ENCODE measurements at places on chromosomes 2 and 18.

- DNase-seq = no peak
Observed at GRCh38 chr2:26609839-26610277, 31.3 kb downstream of the CIB4 start.

GRCh38 chr18:60485201-60485600 lies 112.6 kb upstream of the MC4R start:
- DNase-seq = no peak

DNA sequence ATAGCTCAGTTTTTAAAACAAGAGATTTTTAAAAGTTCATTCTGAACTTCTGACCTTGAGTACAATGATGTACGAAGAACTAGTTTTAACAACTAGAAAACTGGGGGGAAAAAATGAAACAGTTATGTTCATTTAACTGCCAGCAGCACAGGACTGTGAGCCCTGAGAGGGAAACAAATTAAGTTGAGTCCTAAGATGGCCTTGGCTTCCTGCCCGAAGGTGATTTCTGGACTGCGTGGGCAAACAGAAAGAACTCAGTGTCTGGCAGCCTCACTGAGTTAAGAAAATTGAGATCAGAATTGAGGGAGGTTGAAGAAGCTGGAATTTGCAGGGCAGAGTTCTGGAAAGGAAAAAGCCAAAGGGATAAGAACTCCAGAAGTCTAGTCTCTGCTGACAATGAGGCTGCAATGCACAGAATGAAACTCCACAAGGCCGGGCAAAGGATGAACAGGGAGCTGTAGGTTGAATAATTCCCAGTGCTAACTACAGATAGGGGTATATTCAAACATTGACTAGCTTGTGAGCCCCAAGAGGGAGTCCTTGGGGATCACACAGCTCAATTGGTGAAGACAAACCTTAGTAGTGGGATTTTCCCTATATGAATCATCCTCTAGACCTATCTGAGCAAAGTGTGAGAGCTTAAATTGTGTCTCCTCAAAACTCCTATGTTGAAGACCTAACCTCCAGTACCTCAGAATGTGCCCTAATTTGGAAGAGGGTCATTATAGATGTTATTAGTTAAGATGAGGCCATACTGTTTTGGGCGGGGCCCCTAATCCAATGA lies 13.1 kb upstream of the CRACDL start:
- DNase-seq = no peak

GRCh38 chr2:196219671-196220070 lies 48.3 kb upstream of the STK17B start:
- no peak for DNase-seq

GRCh38 chr2:140355511-140356090 lies 1575.4 kb upstream of the NXPH2 start:
- DNase-seq = no peak

GRCh38 chr2:216671081-216671411 lies 24.3 kb downstream of the IGFBP5 start:
- no peak for DNase-seq

DNA sequence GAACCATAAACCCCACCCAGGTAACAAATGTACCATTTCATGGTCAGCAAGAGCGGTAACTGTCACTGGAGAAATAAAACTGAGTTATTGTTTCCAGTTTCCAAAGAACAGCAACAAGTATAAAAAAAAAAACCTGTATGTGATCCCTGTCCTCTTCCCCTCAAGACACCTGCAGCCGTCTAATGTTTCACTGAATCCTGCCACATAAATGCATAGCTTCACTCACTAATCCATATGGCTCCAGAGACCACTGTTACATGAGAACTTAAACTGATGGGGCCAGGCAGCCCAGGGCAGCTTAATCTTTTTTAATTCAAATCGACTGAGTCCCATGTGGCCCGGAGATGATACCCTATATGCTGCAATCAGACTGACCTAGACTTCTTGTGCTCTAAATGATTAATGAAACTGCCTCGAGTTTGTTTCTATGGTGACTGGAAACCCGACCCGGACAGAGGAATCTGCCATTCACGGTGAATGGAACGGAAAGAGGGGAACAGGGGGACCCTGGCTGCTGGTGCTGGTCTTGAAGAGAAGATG lies 60.9 kb upstream of the SIX2 start:
- DNase-seq = peak; percentile 12

- DNase-seq = no peak
Observed at GRCh38 chr2:182078988-182079602, 93.4 kb downstream of the PPP1R1C start.

DNA sequence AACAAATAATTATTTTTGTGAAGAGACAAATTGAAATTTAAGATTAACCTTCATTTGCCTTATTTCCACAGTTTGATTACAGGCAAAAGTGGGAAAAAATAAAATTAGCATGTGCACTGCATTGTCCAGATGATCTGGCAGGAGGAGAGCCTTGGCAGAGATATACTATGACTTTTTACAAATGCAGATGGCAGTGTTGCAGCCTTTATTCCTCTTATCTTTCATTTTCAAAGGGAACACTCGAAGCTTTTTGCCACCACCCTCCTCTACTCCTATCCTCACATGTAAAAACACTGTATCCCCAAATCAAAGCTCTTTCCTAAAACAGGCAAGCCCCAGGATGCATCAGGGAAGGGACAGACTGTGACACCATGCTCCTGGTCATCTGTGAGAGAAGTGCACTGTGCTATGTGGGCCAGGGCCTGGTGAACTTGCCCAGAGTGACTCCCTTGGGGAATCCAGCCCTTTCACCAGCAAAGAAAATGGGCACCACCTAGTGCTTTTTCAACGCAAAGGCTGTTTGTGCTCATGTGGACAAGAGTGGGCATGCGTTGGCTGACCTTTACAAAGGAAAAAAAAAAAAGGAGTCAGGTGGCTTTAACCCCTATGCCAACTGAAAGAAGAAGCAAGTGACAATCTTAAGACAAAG lies 74.7 kb upstream of the ETAA1 start:
- peak; percentile 62 for DNase-seq

DNA sequence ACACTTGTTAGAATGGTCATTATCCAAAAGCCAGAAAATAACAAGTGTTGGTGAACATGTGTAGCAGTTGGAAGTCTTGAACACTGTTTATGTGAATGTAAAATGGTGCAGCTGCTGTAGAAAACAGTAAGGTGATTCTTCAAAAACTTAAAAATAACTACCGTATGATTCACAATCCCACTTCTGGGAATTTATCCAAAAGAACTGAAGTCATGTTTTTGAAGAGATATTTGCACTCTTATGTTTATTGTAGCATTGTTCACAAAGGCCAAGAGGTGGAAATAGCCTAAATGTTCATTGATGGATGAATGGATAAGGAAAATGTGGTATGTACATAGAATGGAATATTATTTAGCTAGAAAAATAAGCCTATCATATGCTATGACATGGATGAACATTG lies 6.3 kb upstream of the SPP2 start:
- no peak for DNase-seq

GRCh38 chr2:231181860-231182512 lies 16.4 kb upstream of the ARMC9 start:
- DNase-seq = peak; percentile 94

GRCh38 chr2:67221266-67221665 lies 175.9 kb upstream of the ETAA1 start:
- DNase-seq = no peak

DNA sequence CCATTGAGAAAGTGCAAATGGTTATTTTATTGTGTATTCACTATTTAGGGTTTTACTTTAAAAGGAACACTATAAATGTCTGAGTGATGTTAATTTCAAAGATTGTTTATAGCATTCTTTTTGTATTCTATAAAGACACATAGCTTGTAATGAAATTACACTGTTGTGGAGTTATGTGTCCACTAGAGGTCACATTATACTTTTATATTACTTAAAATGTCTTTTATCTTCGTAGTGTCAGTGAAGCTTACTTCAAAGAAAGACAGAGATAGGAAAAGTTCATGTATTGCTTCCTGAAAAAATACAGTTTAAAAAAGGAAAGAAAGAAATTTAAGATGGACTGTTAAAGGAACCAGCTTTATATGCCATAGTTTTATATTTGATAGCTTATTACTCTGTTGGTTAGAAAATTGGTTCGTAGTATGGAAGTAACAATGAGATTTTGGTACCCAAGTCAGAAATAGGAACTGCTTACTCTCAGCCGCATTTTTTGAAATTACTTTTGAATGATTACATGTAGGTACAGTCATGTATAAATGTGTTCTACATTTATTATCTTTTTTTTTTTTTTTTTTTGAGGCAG lies 20.5 kb downstream of the APLF start:
- peak; percentile 37 for DNase-seq

GRCh38 chr2:226427538-226428307 lies 371.9 kb downstream of the IRS1 start:
- peak; percentile 76 for DNase-seq

DNA sequence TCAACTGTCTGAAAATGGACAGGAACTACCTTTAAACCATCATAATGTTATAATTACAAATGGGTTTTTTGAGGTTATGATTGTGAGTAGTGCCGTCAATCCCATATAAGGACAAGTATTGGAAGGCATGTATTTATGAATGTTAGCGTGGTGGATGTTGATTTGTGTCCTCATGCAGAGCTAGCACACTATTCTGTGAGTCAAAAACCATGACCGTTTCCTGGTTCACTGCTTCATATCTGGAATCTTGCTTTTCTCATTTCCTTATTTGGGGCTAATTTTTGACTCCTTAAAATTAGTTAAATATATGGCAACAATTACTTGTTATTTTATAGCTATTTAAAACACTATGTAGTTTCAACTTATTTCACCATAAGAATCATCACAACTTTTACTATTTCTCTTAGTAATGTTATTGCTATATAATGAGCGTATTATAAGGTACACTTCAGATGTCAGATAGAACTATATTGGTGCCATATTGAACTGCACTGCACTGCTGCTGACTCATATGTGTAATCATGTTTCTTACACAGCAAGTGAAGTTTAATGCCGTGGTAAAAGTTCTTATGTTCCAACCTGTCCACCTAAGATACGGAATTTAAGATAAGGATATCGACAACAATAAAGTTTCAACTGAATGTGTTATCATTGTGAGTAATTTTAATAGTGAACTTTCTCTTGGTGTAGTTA lies 192.8 kb downstream of the PTGR3 start:
- no peak for DNase-seq

DNA sequence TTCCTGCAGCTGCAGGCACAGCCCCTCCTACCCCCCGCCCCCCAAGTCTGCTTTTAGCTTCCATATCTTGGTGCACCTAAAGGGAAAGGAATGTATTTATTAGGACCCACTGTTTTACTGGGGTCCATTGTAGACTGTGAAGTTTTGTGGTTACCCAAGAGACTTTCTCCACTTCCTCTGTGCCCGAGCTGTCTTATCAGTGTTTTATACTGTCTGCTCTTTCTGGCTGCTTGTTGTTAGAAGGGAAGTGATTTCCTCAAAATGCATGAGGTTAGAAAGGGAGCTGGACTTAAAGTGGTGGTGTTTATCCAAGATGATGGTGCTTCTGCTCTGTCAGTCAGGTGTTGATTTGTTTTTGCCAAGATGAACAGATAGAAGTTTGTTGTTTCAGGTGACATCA lies 85.0 kb downstream of the PTH2R start:
- no peak for DNase-seq

GRCh38 chr2:96152304-96153161 lies 7.3 kb upstream of the DUSP2 start:
- no peak for DNase-seq

DNA sequence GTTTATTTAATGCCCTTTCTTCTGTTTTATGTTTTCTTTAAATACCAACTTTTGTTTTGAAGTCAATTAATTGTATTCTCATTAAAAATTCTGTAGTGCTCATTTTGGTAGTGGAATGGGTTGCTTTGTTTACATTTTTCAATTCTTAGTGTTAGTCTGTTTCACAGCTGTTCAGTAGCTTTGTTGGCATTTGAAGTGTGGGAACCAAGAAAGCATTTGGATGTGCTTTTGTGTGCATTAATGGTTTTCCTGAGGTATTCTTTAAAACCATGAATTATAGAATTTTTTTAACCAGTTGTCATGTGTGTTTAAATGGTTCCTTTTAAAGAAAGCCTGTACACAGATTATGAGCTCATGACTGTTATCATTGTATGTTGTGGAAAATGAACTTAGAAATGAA lies 19.7 kb downstream of the MIB1 start:
- no peak for DNase-seq

GRCh38 chr2:6750411-6751158 lies 115.1 kb downstream of the CMPK2 start:
- no peak for DNase-seq

DNA sequence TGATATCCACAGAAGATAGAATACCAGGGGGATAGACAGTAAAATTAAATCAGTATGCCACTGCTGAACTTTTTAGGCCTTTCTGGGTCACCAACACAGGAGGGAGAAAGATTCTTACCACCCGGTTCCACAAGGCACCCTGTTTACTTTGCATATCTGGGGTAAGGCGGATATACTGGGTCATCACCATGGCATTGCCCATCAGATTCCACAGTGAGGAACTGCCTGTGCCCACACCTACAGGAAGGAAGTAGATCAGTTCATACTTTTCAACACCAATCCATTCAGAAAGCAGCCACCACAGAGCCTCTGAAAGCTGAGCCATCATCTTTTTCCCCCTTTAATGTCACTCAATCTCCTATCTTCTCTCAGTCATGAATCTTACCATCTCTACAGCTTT lies 2.0 kb downstream of the LMAN2L start:
- DNase-seq = peak; percentile 20

- DNase-seq = no peak
Observed at GRCh38 chr2:145303536-145303935, 783.6 kb upstream of the ZEB2 start.

- DNase-seq = peak; percentile 91
Observed at GRCh38 chr2:187552828-187553681, 1.2 kb downstream of the TFPI start.

- DNase-seq = no peak
Observed at GRCh38 chr2:109480486-109481195, 133.1 kb downstream of the SEPTIN10 start.

GRCh38 chr2:100821255-100821910 lies 1.4 kb downstream of the NPAS2 start:
- DNase-seq = peak; percentile 41

DNA sequence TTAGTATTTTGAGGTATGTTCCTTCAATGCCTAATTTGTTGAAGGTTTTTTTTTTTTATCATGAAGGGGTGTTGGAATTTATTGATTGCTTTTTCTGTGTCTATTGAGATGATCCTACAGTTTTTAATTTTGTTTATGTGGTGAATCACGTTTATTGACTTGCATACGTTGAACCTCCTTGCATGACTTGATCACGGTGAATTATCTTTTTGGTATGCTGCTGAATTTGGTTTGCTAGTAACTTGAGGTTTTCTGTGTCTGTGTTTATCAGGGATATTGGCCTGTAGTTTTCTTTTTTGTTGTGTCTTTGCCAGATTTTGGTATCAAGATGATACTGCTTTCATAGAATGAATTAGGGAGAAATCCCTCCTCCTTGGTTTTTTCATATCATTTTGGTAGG lies 23.9 kb downstream of the CLIP4 start:
- DNase-seq = no peak

DNA sequence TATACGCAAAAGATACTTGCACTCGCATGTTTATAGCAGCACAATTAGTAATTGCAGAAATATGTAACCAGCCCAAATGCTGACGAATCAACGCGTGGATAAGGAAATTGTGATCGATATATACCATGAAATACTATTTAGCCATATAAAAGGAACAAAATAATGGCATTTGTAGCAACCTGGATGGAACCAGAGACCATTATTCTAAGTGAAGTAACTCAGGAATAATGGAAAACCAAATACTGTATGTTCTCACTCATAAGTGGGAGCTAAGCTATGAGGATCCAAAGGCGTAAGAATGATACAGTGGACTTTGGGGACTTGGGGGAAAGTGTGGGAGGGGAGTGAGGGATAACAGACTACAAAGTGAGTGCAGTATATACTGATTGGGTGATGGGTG lies 1008.0 kb upstream of the CRIM1 start:
- no peak for DNase-seq

- peak; percentile 62 for DNase-seq
Observed at GRCh38 chr2:121969766-121970639, 214.6 kb downstream of the TSN start.

GRCh38 chr2:70608373-70608772 lies 54.7 kb upstream of the TGFA start:
- no peak for DNase-seq

All from lung microvascular endothelial cell (primary cell).